Foreskin keratinocyte (primary cell): ENCODE measurements at places on chromosomes 1 and 21. TPM values are rescaled to one million over a fixed set of nuclear protein-coding genes. Genes with fewer than 3 reads are reported as not detected.

DNA sequence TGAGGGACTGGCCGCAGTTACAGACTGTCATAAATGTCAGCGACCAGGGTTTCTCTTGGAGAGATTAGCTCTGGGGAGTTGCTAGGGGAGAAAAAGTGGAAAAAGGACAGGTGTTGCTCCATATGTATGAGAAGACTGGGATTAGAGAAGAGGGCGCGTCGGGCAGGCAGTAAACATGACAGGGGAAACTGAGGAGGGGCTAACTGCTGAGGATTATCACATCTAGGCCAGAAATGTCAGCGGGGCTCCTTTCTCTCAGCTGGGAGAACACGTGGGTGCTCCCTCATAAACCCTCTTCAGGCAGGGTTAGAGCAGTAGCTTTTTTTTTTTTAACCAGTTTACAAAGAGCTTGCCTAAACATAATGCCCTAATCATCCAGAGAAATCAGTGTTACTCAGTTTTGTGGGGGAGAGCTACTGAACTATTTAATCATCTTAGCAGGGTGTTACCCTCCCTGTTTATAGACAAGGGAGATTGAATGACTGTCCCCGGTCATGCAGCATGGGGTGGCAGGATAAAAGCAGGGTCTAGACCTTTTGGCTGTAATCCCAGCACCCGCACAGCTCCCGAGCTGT lies 35.2 kb downstream of the ELAPOR1 start:
- no peak for DNase-seq

Gene PALMD
- 0.95 and 1.0 TPM in 2 replicates for total RNA-seq

- no peak for DNase-seq
Observed at GRCh38 chr21:33026878-33027400, 1.2 kb downstream of the OLIG2 start.

DNA sequence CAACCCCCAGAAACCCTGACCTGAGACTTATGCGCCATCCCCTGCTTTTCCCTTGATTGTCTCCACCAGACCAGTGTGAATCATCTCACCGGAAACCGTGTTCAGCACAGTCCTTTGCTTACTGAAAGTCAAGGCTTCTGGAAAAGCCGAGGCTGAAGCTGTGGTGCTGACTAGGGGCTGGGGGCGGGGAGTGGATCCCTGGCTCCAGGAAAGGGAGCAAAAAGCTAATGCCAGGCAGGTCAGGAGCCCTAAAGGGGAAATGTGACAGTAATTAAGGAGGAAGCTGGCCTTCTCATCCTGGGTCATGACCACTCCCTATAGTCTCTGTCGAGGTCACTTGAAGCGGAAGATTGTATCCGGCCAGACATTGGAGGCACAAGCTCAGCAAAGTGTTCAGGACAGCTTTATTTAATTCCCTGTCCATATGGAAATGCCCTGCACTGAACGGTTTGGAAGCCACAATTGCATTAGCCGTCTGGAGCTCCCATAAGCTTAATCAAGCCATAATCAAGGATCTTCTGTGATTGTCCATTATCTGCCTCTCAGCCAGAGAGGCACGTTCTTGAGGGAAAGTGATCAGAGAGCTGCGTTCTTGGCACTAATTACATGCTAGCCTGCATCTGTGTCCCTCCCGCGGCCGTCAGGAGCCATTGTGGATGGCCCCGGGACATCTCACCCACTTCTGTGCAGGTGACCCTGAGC lies 403.6 kb downstream of the RRAGC start:
- DNase-seq, result no peak

DNA sequence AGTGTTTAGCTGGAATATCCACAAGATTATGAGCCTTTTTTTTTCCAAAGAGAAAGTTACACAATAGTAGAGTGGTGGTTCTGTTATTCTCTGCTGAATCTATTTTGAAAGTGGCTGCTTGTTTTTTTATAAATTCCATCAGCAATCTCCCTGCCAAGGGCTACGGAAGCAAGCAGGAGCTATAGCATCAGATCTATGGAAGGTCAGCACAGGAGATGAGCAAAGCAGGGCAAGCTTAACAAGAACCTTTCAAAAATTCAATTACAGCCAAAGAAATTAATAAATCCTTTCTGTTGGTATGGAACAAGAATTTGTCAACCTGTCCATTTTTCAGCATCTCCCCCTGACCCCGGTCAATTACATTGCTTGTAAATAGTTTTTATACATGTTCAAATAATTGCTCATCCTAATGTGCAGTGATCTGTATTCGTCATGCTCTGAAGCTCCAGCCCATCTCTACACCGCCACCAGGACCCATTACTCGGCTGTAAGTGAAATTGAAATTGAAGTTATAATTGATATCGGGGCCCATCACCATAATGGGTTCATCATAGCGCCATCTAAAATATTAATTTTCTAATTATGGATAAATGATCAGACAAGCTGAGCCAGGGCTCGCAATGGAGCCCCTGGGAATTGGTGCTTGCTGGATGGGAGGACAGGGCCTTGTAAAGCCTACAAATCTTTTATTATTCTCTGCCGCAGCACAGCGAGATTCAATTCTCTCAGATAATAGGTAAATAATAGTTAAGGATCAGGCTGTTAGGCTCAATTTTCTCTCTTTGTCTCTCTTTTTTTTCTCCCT lies 215.1 kb downstream of the ATG4C start:
- DNase-seq, result no peak

DNA sequence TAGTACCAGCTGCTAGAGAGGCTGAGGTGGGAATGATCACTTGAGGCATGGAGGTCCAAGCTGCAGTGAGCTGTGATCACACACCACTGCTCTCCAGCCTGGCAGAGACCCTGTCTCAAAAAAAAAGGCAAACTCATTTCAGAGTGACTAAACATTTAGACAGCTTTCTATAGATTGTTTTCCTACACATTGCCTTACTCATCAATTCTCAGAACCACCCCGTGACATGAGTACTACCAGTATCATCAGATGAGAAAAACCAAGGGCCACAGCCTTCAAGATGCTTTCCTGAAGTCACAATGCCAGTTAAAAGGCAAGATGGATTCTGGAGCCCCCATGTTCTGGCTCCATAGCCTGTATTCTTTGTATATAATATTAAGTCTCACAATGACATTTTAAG lies 22.4 kb upstream of the SMPDL3B start:
- no peak for DNase-seq

DNA sequence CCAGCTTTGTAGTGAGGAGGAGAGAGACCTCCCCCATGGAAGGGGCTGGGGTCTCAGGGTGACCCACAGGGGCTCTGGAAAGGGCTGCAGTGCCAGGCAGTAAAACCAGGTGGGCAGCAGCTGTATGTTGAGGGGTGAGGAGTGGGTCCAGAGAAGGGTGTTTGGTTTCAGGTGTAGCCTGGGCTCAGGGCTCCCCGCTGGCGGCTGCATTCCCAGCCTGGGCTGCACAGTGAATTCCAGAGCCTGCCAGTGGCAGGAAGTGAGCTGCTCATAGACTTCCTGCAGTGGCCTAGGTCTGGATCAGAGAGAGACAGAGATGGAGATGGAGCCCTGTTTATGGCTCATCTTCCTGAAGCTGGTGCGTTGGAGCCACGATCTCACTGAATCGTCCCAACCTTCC lies 356.4 kb downstream of the PTPRU start:
- no peak for DNase-seq

Gene GJA4
- 0.07 and 0.17 TPM in 2 replicates for total RNA-seq

DNA sequence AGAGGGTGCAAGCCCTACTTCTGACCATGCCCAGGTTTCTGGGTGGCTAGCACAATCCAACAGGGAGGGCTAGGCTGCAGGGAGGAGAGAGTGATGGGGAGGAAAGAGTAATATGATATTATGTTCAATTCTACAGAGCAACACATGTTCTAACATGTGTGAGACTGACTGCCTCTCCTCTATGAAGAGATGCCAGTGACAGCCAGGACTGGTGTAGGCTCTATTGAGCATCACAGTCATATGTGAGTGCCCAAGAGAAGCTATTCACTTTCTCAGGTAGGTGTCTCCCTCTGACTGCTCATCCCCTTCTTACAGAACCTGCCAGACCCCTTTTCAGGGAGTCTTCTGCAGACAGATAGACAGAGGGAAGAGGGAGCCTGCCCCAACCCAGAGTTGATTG lies 446.1 kb downstream of the SIPA1L2 start:
- DNase-seq, result peak; percentile 22

DNA sequence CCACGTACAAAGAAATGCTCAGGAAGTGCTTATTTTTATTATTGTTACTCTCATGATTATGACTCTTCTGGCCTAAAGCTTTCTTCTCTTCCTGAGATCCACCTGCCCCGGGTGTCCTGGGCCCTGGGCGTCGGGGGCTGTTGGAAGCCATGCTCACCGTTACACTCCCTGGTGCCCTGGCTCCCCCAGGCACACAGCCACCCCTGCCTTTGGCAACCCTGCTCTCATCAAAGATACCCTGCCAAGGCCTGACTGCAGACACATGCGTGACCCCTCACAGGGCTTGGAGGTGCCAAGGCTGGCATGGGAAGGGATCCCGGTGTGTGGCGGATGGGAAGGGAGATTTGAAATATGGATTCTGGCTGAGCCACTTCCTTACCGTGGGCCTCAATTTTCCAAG lies 3.3 kb upstream of the KISS1 start:
- no peak for DNase-seq

Gene HEYL
- total RNA-seq, result 0.03 TPM in 1 of 2 replicates, not detected in the other

GRCh38 chr1:165355977-165356811 lies at the start of gene LMX1A:
LMX1A (minus strand) TSS chr1:165356715; CDS start chr1:165355559, 1,156 bp downstream.
- no peak for DNase-seq

GRCh38 chr1:204169858-204170257 lies 3.7 kb upstream of the REN start:
- DNase-seq, result no peak

Gene CDC7
- 11.7 and 12.7 TPM in 2 replicates for total RNA-seq

- no peak for DNase-seq
Observed at GRCh38 chr1:232140419-232141166, 489.3 kb downstream of the SIPA1L2 start.

DNA sequence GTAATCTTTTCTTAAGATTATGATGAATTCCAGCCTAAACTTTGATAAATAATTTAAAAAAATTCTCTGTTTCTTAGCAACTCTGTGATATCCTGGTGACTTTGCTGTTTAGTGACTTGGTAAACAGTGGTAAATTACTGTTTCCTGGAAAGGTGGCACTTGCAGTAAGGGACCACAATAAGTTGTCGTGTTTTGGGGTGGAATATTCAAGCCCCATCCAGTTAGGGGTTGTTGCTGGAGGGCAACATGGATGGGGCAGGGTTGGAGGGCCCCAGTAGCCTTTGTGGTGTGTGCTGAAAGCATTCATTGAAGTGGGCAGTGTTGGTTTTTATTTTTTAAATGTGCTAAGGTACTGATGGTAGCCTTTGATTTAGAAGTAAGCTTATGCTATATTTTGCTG lies 30.3 kb downstream of the PRDM2 start:
- DNase-seq, result no peak

DNA sequence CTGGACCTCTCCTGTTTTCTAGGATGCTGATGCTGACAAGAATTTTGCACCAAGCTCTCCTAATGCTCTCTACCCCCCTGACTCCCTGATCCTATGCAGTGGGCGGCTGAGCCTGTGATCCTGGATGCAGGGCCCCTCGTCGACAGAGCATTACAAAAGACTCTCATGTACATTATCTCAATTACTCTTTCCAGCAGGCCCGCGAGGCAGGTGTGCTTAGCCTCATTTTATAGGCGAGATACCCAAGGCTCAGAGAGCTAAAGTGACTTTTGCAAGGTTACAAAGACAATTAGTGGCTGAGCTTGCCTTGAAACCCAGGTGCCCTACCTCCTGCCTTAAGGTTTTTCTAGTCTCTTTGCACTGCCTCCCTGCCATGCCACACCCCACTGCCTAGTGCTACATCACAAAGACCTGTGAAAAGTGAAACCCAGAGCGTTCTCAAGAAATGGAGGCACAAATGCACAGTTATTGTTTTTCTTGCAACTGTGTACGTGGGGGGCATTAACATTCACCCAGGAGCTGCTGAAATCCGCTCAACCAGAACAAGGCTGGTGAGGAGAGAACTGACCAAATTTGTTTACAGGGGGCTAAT lies 10.0 kb upstream of the C8A start:
- no peak for DNase-seq

DNA sequence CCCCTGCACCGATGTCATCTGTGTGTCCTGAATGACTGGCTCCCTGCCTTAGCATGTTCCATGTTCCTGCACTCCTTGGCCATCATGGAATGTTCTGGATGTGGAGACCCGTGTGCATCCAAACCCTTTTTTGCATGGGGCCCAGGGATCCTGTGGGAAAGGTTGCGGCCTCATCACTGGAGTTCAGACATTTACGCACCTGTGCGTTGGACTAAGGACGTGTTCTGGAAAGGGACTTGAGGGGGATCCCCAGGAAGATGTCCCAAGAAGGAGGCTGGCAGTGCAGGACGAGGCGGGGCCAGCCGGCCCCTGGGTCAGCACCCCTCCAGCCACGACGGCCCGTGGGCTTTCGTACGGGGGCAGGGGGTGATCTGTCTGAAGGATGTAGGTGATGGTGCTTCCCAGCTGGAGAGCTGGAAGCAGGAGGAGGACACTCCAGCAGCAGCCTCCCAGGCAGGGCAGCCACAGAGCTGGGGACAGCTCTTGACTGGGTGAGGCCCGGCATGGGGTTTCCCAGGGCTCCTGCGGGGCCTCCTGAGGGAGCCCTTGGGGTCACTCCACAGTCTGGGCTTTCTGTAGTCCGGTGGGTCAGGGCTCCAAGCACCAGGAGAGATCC lies 67.2 kb downstream of the SCCPDH start:
- DNase-seq, result no peak

GRCh38 chr1:37474697-37475379 lies 458 bp downstream of the ZC3H12A start:
- DNase-seq, result no peak

- no peak for DNase-seq
Observed at GRCh38 chr1:116498789-116499628, 71.8 kb downstream of the CD58 start.

GRCh38 chr1:171898941-171899340 lies 57.6 kb downstream of the DNM3 start:
- peak; percentile 89 for DNase-seq

- no peak for DNase-seq
Observed at GRCh38 chr1:81115422-81115821, 685.3 kb upstream of the ADGRL2 start.

- DNase-seq, result no peak
Observed at GRCh38 chr21:36816561-36817130, 117.7 kb downstream of the SIM2 start.

DNA sequence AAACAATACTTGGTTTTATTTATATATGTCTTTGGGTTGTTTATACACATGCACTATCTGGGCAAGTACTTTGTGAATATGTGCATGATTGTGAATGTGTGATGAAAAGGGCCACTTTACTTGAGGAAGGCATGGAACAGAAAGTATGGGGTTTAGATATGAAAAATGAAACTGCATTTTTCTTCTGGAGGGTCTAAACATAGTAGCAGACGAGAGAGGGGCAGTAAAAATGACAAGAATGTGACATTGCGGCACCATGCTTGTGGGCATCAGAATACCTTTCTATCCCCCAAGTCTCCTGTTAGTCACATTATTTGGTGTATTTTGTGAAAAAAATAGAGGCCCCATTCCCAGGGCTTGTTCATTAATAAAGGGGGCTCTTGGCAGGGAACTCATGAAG lies 15.4 kb upstream of the MPZL1 start:
- DNase-seq, result no peak

Gene C1orf94
- not detected in 2 replicates for total RNA-seq

Gene FMO4
- 1.6 and 2.7 TPM in 2 replicates for total RNA-seq

GRCh38 chr1:58881471-58881994 lies 97.7 kb upstream of the JUN start:
- DNase-seq, result peak; percentile 53

Gene MCOLN3
- 3.8 and 4.3 TPM in 2 replicates for total RNA-seq
